Keratinocyte (primary cell): ENCODE measurements at places on chromosomes 4 and X.

DNA sequence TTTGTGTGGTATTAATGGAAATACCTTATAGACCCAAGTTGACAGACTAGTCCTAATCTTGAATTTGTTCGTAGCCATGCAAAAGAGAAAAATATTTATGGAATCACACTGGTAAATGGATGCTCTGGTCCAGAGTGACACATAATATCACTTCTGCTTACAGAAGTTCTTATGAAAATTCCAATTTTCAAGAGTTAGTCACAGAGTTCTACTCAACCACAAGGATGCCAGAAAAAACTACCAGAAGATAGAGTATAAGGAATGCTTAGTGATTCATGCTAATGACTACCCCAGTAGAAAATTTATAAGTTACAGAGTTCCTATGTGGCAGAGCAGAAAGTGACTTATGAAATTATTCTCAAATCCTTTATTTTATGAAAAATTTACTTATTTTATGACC lies 1384.8 kb downstream of the FAM133A start:
- H3K4me1 ChIP-seq, result no peaks in the 10 kb centered on the region
- H3K4me3 ChIP-seq, result no peak overlapping the region
- no peak for DNase-seq

DNA sequence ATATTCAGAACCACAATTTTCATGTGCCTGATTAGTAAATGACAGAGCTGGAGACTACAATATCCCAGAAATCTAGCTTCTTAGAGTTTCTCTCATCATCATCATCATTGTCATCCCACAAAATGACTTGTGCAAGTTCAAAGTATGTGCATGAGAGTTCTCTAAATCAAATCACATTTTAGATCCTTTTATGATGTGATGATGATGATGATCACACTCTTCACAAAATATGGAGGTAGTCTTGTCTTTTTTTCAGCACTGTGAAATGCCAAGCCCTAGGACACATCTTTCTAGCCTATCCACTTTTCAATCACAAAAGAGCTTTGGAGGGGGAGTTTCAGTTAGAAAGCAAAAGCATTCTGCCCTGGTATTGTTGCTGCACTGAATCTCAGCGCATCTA lies 7.4 kb downstream of the MBNL3 start:
- no peaks in the 10 kb centered on the region for H3K36me3 ChIP-seq
- no peaks in the 10 kb centered on the region for H3K27me3 ChIP-seq
- DNase-seq, result no peak
- no peak overlapping the region for H3K27ac ChIP-seq
- H3K4me1 ChIP-seq, result no peaks in the 10 kb centered on the region

DNA sequence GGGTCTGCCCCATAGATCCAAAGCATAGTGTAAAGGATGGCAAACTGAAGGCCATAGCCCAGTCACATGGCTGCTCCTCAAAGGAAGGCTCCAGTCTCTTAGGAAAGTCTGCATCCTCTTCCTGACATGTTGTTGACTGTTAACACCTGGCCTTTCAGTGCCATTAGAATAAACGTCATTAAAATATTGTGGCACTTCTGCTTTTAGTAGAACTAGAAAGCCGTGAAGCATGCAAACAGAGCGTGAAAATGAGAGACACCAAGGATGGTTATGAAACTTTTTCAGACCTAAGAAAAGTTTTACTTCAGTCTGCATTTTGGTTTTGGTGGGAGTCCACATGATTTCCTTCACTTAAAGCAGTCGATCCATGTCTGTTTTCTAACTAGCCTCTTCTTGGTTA lies 41.1 kb upstream of the AFF2 start:
- no peak for DNase-seq
- no peak overlapping the region for H3K27ac ChIP-seq
- H3K27me3 ChIP-seq, result no peaks in the 10 kb centered on the region
- H3K4me1 ChIP-seq, result no peaks in the 10 kb centered on the region

DNA sequence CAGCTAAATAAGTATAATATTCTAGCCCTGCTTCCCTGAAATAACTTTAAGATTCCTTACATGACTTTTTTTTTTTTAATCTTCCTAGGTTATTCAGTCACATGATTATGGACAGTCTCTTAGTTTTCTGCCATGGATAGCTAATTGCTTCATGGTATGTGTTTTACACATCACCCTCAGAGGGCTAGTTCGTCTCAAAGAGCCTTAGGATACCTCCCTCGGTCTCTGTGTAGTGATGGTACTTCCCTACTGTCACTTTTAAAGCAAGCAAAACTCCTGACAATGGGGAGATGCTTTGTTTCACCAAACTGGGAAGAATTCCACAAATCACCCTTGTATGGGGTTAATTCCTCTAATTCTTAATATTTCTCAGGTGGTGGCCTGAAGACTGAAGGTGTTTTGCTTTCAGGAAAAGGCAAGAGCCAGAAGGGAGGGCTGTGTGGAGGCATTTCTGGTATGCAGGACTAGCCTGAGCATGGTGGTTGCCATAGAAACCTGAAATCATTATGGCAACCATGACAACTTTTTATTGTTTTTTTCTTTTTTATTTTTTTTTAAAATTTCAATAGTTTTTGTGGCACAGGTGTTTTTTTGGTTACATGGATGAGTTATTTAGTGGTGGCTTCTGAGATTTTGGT lies 70.4 kb downstream of the BEX3 start:
- no peak for DNase-seq
- H3K4me1 ChIP-seq, result peaks cover 21% of the 10 kb centered on the region
- no peaks in the 10 kb centered on the region for H3K36me3 ChIP-seq
- no peaks in the 10 kb centered on the region for H3K27me3 ChIP-seq
- peak overlapping the region; percentile 77 for H3K27ac ChIP-seq
- H3K4me3 ChIP-seq, result no peak overlapping the region

DNA sequence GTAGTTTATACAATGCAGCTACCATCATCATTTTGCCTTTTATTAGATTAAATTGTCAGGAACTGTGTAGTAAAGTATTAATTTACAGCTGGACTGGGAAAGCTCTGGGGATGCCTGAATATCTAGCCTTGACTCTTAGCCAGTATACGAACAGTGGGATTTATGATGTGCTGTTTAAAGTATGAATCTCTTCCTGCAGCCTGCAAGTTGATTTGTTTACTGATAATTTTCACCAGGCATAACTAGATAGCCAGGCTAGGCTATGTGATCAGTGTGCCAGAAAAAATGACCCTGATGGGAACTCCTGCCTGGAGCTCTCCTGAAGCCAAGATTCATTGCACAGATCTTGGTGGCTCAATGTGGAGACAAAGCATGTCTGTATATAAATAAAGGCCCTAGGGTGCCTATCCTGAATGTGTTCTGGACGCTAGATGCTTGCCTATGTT lies 119.2 kb downstream of the SCLT1 start:
- H3K4me3 ChIP-seq, result no peak overlapping the region
- no peaks in the 10 kb centered on the region for H3K27me3 ChIP-seq
- H3K4me1 ChIP-seq, result no peaks in the 10 kb centered on the region
- H3K27ac ChIP-seq, result no peak overlapping the region

- H3K27ac ChIP-seq, result no peak overlapping the region
- no peaks in the 10 kb centered on the region for H3K27me3 ChIP-seq
- no peak overlapping the region for H3K4me3 ChIP-seq
- H3K36me3 ChIP-seq, result no peaks in the 10 kb centered on the region
- H3K4me1 ChIP-seq, result peaks cover 7% of the 10 kb centered on the region
Observed at GRCh38 chr4:67892905-67893304, 9.1 kb upstream of the TMPRSS11D start.

DNA sequence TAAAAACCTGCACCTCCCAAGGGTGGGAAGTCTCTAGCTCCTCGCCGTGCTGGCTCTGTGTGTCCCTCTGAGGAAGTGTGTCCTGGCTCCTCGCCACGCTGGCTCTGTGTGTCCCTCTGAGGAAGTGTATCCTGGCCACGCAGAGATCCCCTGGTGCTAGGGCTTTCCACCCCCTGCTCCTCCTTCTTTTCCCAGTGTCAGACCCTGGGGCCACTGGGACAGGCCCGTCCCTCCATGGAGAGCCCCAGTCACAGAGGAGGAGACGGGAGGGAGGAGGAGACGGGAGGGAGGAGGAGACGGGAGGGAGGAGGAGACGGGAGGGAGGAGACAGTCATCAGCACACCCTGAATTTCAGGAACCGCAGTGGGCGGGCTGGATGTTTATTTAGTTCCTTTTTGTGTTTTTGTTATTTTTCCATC lies 53.8 kb upstream of the HGFAC start:
- no peaks in the 10 kb centered on the region for H3K27me3 ChIP-seq
- H3K27ac ChIP-seq, result peak overlapping the region; percentile 95
- DNase-seq, result peak; percentile 49
- peaks cover 54% of the 10 kb centered on the region for H3K4me1 ChIP-seq
- H3K36me3 ChIP-seq, result no peaks in the 10 kb centered on the region
- peak overlapping the region; percentile 95 for H3K4me3 ChIP-seq

DNA sequence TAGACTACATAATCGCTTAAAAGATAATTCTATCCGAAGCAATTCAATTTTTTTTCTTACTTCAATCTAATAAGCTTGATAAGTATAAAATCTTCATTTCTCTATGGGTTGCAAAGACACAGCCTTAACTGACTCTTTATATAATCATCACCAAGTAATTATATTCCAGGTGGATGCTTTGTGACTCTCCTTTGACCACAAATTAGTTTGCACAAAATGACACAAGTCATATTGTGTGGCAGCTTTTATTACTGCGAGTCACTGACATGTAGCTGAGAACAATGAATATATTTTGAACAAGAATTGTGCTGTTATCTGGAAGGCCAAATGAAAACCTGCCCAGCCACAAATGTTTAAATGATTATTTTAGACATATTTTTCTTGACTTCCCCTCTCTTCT lies 1727.8 kb downstream of the ARAP2 start:
- no peaks in the 10 kb centered on the region for H3K36me3 ChIP-seq
- H3K27me3 ChIP-seq, result no peaks in the 10 kb centered on the region
- H3K27ac ChIP-seq, result no peak overlapping the region
- no peak for DNase-seq
- no peak overlapping the region for H3K4me3 ChIP-seq
- H3K4me1 ChIP-seq, result no peaks in the 10 kb centered on the region

DNA sequence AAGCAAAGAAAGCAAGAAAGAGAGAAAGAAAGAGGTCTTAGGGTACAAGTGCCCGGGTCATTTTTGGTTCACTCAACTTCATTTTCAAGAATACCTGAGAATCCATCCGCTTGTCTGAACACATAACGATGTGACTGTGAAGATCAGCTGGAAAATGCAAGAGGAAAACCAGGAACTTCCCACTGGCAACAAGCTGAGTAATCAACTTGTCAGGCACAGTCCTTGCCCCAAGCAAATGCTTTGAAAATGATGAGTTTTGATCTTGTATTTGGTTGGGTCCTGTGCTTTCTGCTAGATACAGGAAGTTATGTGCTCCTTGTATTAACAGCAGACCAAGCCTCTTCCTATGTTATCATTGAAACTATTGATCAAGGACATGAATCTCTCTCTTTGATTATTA lies 239.1 kb downstream of the ASMT start:
- H3K27ac ChIP-seq, result no peak overlapping the region
- no peaks in the 10 kb centered on the region for H3K36me3 ChIP-seq
- H3K4me3 ChIP-seq, result no peak overlapping the region

- no peaks in the 10 kb centered on the region for H3K36me3 ChIP-seq
- no peaks in the 10 kb centered on the region for H3K4me1 ChIP-seq
- no peak overlapping the region for H3K4me3 ChIP-seq
- no peak overlapping the region for H3K27ac ChIP-seq
- DNase-seq, result no peak
Observed at GRCh38 chr4:19033816-19034733, 1012.5 kb upstream of the LCORL start.

DNA sequence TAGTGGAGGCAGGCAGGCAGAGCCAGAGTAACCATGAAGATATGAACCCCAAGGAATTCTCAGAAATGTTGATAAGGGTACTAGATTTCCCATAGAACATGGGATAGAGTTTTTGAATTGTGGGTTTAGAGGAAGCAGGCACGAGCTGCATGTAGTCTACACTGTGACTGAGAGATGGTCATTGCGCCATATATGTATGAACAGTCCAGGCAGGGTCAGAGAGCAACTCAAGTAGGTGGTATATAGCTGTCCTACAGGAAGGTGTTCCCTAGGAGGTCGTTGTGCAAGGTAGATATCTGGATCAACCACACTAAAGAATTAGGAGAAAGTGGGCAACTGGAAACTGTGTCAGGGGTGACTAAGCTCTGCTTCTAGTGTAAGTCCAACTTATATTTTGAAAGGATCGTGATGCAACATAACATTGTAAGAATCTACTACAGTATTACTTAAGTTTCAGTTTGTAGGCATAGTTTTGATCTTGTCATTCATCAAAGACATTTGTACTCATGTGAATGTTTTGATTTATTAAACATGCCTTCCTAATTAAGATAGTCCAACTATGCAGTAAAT lies 94.6 kb downstream of the HPGD start:
- H3K4me3 ChIP-seq, result no peak overlapping the region
- no peak overlapping the region for H3K27ac ChIP-seq
- H3K27me3 ChIP-seq, result no peaks in the 10 kb centered on the region
- DNase-seq, result no peak
- peaks cover 14% of the 10 kb centered on the region for H3K4me1 ChIP-seq

- H3K27me3 ChIP-seq, result no peaks in the 10 kb centered on the region
- no peaks in the 10 kb centered on the region for H3K4me1 ChIP-seq
- H3K27ac ChIP-seq, result no peak overlapping the region
- no peak for DNase-seq
Observed at GRCh38 chr4:1666391-1666790, 17.7 kb downstream of the FAM53A start.

DNA sequence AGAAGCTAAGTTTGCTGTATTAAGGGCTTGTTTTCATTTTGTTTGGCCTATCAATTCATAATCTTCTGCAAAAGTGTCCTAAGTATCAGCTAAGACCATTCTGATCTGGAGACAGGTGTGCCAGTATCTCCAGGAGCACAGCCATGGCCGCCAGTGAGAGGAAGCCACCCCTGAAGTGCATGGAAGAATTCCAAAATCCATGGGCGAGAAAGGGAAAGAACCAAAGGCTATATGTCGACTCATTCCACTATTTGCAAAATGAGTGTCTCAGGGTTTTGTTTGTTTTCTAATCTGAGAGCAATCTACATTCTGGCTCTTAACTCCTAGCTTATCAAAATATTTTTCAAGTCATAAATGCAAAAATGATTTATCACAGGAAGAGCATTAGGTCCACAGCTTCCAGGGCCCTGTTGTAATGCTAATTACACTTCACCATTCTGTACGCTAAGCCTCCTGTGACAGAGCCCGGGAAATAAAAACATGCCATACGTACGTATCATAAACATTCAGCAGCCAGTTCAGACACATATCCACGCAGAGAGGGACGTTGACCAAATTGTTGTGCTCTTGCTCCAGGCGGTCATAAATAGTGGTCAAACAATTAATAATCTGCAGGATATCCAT lies 137.3 kb upstream of the FTHL17 start:
- DNase-seq, result no peak
- no peaks in the 10 kb centered on the region for H3K27me3 ChIP-seq
- H3K4me3 ChIP-seq, result no peak overlapping the region

DNA sequence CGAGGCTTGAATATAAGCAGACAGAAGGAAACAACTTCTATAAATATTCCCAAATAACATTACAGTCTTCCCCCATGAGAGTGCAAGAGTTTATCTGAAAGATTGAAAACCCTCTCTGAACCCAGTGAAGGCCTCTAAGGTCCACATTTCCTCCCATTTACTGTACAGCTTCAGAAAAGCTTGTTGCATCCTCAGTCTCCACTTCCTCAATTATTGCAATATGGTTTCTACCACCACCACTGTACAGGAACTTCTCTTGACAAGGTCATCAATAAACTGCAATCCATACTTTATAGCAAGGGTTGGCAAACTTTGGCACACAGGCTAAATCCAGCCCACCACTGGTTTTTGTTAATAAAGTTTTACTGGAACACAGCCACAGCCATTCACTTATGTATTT lies 239.0 kb downstream of the THOC2 start:
- H3K36me3 ChIP-seq, result no peaks in the 10 kb centered on the region
- no peak overlapping the region for H3K4me3 ChIP-seq
- H3K4me1 ChIP-seq, result no peaks in the 10 kb centered on the region
- H3K27me3 ChIP-seq, result no peaks in the 10 kb centered on the region
- DNase-seq, result no peak
- H3K27ac ChIP-seq, result no peak overlapping the region
